ENCODE measurements at places on chromosomes 4 and X.

GRCh38 chr4:140800666-140801065 is 44.5 kb upstream of the TBC1D9 start:
- no peak for DNase-seq

DNA sequence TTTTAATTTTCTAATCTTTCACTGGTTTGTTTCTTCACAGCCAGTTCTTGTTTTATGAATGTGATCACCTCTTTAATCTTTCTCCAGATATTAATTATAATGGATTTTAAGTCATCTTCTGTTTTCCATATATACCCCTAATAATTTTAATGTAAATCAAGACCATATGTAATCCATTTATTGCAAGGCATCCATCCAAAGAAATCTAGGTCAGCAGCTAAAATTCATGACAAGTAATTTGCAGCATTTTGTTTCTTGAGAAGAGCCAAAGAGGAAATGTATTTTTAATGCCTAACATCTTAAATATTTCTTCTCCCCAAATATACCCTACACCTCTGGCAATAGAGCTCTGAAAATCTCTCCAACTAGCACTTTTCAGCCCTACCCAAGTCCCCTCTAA is 81.1 kb downstream of the SUPT20HL2 start:
- DNase-seq = no peak

DNA sequence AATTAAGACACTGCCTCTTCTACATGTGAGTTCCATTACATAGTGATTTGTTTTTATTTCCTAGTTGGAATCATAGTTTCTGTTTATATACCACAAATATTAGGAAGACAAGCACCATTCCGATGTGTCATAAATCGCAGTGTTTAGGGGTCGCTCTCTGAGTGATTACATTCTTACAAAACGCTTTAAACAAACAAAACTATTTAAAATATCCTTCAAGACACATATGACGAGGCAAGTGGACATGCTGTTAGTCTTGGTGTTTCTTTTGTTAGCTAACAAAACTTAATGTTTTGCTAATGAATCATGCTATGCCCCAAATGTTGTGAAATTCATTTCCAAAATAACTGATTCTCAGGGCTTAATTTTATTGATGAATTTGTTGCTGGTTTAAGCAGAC is 1219.3 kb upstream of the PRKX start:
- DNase-seq = no peak

DNA sequence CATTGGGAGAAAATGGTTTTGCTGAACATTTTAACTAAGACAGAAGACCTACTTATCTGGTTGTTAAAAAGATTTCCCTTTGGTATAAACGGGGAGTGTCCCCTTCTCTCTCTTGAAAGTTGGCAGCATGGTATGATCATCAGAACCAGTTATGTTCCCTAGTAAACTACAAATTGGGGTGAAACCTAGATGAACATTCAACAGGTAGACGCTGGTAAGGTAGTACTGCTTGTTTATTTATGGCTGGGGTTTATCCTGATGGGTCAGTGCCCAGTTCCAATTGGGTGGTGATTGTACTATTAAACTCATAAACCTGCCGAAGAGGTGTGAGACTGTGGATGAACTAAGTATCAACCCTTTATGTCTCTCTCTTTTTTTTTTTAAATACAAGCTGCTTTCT is 100.5 kb downstream of the MBNL3 start:
- DNase-seq = no peak

DNA sequence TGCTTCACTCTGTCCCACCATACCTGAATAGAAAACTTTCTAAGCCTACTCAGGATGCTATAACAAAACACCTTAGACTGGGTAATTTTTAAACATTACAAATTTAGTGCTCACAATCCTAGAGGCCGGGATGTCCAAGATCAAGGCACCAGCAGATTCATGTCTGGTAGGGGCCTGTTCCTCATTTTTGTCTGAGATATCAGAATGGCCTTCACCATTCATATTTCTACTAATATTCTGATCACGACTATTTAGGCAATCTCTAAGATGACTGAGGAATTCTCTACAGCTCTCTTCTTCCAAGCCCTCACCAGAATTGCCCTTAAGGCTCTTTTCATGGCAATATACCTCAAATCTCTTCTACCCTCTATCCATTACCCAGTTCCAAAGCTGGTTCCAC is 77.4 kb upstream of the NRK start:
- no peak for DNase-seq

DNA sequence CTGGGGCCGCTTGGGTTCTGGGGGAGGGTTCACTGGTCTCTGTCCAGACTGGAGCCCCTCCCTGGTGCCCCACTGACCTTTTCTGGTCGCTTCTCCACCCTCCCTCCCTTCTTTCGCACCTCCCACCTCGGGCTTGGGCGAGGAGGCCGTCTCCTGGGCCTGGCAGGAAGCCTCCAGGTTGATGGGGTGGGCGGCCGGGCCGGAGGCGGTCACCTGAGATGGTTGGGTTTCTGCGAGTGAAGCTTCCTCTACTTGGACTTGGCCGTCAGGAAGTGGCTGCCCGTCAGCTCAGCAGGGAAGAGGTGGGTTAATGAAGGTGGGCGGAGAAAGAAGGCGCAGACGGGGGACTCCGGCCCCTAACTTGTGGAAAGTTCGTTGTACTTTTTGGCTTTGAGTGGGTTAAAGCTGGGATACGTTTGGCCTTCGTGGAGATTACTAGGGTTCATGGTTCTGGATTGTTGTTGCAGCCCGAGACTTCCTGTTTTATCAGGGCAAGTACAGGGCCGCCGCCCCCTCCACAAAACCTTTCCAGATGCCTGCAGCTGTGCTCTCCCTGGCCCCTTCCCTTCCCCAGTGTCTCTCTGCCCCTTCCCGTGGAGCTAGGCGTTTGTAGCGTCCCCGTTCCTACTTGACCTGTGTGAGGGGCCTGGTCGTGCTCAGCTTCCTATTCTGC is 1.2 kb downstream of the AKAP17A start:
- no peak for DNase-seq

DNA sequence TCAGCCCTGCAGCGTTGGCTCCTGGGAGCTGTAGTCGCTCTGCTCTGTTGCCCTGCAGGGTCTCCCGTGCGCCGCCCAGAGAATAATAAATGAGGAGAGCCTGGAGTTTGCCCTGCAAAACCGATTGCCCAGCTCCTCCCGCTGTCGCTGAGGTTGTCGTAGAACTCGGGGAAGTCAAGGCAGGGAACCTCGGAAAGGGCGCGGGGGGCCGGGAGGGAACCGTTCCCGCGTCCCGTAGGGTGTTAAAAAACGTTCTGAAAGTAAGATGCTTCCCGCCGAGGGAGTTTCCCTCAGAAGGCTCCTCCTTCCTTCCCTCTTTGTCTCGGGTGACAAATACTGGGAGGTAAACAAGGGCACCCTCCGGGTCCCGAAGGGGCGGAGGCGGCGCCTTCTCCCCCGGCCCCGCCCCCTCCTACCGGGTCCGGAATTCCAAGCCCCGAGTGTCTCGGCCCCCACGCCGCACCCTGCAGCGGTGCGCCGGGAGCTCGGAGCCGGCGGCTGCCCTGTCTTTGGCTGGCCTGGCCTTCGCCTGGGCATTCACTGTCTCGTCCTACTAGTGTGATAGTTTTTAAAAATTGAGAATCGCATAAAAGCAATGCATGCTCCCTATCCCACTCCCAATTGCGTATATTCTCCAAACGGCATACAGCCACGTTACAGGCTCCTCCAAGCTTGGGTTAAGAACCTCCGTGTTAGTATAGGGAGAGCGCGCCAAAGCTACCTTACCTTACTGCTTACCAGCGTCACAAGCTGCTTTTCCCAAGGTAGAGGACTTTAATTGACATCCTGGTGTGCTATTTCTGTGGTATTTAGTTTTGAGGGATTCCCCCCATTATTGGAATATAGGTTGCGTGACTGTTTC is 964 bp upstream of the HMGB2 start:
- no peak for DNase-seq

DNA sequence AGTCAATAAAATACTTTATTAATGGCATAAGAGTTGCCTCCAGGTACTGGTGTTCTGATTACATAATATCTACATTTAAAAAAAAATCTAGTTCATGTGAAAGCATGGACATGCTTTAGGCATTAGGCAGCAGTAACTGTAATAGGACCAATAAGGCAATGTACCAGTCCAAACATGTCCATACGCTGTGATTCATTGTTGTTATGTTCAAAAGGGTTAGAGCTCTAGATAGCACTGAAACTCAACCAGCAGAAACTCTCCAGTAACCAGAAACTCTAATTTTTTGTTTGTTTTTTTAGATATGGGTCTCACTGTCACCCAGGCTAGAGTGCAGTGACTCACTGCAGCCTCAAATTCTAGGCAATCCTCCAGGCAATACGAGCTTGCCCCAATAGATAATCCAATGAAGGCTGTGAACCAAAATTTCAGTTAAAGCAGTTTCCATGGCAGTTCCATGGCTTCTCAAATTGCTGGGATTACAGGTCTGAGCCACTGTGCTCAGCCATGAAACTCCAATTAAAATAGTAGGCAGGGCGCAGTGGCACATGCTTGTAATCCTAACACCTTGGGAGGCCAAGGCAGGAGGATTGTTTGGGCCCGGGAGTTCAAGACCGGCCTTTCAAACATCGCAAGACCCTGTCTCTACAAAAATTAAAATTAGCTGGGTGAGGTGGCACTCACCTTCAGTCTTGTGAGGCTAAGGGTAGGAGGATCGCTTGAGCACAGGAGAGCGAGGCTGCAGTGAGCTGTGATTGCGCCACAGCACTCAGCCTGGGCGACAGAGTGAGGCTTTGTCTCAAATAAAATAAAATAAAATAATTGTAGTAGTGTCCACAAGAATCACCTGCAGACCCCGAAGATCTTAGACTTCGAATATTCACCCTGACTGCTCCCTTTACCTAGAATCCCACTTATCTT is 36.3 kb downstream of the MGARP start:
- DNase-seq = no peak

GRCh38 chrX:99973572-99974226 is 436.4 kb downstream of the PCDH19 start:
- no peak for DNase-seq

DNA sequence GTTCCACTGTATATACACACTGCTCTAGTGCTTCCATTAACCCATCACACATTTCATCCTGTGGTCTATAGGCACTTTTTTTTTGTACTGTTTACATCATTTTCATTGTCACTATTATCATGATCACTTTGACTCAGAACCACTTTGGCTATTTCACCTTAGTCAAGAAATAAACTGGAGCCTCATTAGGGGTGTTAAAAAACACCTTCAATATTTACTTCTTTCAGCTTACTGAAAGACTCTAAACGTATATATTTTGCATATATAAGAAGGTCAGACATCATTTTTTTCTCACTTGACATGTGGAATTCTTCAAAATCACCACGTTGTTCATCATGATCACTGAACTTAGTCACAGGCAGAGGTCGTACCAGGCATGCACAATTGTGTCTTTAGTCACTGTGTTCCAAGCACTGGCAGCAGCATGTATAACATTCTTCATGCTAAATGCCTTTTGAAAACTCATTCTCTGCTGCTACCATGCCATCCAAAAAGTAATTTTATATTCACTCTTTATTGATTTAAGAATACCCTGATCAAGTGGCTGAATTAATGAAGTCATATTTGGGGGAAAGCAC is 229.2 kb upstream of the ARSJ start:
- DNase-seq = no peak

DNA sequence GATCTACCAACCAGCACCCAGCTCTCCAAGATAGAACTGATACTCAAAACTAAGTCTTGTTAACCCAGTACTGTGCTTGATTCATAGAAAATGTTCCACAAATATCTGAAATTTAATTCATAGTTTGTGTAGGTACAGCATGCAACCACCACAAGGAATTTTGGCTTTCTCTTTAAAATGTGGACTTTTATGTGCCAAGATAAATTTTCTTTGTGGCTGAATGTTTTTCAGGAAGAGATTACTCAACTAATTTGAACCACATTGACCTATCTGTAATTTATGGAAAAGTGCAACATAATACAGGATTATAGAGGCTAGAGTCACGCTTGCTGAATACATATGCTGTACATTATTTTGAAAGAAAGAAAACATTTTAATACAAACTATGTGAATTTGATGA is 730.8 kb downstream of the IL1RAPL1 start:
- no peak for DNase-seq

GRCh38 chr4:27154706-27155105 is 294.1 kb downstream of the STIM2 start:
- DNase-seq = no peak

GRCh38 chr4:154120690-154121345 is 331.9 kb upstream of the SFRP2 start:
- no peak for DNase-seq

GRCh38 chrX:10101269-10101668 is 55.5 kb upstream of the CLCN4 start:
- no peak for DNase-seq

DNA sequence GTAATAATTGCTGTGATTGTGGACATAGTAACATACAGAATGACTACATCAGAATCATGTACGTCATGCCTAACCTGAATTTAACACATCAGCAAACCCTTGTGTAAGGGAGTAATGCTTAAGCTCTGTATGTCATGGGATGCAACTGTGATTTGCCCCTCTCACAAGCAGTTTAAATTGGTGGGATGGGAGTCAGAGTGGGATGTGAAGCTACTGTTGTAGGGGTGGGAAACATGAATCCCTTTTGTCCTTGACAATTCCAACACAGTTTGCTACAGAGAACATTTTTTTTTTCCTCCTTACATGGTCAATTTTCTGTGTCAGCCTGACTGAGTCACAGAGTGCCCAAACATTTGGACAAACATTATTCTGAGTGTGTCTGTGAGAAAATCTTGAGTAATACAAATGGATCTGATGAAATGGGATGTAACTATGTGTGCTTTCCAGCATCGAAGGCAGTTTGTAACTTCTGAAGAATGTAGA is 392.8 kb downstream of the GPM6A start:
- no peak for DNase-seq

- DNase-seq = no peak
Observed at GRCh38 chr4:30256116-30256832, 463.9 kb upstream of the PCDH7 start.

DNA sequence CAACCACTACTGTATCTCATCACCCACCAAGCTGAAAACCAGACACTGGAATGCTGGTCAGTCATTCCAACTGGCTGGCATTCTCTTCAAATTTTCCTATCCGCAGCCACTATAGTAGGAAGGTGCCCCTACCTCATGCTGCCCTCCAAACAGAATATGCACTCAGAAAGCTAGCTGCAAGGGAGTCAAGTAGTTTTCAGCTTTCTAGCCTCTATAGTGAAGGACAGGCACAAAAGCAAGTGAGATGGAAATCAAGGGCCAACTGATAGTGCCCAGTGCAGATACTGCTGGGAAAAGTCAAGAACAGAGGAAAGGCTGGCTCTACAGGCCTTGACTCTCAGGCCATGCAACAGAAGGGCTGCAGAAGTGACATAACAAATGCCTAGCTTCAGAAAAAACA is 47.2 kb downstream of the BCOR start:
- no peak for DNase-seq

GRCh38 chr4:54318904-54319303 is 89.8 kb downstream of the PDGFRA start:
- DNase-seq = no peak

DNA sequence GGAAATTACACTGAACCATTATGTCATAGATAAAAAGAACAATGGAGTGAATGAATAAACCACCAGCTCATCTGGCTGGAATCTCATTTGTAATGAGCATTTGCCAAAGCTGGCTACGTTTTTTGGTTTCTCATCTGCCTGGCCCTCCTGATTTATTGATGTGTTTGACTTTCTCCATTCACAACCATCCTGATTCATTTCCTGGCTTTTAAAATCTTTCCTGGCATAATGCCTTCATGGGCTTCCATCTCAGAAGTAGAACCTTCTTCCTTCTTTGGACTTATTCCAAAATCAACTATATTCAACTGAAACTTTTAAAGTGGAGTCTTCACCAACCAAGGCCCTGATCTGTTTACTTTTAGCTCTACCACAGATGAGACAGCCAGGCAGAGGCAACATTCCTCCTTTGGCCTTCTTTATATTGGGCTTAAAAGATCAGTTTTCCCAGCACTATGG is 36.0 kb upstream of the ARSJ start:
- no peak for DNase-seq

GRCh38 chrX:47540754-47541538 is 20.1 kb upstream of the ARAF start:
- DNase-seq = no peak
